ENCODE measurements at places on chromosomes 5 and 9. TPM values are rescaled to one million over a fixed set of nuclear protein-coding genes. Genes with fewer than 3 reads are reported as not detected.
A peak's percentile ranks its signal among the peaks of the same experiment; 100 is the strongest.

GRCh38 chr5:149141957-149142851 is 911 bp downstream of the ABLIM3 start:
- DNase-seq, result no peak

DNA sequence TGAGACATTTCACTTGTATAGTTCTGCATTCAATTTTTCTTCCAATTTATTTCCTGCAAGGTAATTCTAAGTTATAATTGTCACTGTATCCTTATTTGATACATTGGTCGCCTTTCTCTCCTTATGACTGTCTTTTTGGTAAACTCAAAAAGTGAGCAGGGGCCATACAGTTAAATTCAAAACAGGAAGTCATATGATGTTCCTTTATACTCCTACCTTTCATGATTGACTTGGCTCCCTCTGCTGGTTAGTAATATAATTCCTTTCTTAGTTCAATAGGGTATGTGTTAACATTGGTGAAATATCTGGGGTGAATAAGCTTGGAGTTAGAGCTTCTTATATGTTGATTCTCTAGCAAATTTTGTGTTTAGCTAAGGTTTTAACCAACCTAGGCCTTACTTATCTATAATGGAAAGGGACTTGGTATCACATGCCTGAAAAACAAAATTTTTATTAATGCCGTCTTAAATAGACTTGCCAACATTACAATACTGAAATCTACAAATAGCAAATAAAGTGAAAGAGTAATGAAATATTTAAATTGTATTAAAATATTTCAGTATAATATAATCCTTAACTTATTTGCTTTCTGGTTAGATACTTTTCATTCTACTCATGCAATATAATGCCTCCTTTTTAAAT is 6.0 kb upstream of the NIPBL start:
- DNase-seq, result peak; percentile 74

GRCh38 chr9:70228611-70229010 is 30.2 kb upstream of the SMC5 start:
- no peak for DNase-seq

DNA sequence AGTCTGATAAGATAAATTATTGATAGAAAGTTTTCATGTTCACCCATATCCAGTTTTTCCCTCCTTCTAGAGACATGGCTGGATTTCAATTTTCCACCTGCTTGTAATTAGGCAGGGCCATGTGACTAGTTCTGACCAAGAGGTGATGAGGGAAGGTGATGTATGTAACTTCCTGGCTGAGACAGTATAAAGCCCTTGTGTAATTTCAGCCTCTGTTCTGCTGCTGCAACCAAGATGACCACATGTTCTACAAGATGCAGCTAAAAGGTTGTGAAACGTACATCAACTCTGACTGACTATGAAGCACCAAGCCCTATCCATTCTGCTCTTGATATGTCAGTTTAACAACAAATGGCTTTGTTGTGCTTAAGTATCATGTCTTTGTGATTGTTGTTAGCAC is 376.5 kb upstream of the DAB2 start:
- DNase-seq, result no peak

DNA sequence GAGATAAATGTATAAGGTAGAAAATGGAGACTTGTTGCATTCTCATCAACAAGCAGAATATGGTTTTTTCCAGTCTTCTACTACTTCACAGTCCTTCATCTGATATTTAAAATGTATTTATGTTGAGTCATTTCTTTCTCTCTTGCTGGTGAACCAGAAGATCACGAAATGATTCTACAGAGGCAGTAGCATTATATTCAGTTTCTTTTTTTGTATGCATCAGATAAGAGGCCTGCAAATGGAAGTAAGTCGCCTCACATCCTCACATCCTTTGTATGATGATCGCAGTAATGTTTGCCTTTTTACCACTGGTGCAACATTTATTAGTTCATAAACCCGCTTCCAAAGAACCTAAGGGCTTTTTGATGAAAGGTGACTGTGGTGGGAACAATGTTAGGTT is 22.1 kb upstream of the IL13 start:
- no peak for DNase-seq

GRCh38 chr9:70256123-70256551 is 2.6 kb upstream of the SMC5 start:
- DNase-seq, result no peak

DNA sequence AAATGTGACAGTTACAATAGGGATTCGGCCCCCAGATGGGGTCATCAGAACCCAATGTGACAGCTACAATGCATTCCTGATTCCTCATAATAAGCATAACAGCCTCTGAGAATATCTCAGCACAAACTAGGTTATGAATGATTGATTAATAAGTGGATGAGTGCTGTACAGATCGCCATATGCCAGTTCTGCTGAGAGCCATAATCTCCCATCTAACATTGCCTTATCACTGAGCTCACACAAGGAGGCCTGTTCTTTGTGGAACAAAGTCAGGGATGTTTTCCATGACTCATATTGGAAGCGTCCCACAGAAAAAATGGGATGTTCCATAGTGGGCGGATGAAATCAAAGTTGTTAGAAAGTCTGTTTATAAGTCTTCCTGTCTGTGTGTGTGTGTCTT is 89.6 kb downstream of the KIF4B start:
- no peak for DNase-seq

DNA sequence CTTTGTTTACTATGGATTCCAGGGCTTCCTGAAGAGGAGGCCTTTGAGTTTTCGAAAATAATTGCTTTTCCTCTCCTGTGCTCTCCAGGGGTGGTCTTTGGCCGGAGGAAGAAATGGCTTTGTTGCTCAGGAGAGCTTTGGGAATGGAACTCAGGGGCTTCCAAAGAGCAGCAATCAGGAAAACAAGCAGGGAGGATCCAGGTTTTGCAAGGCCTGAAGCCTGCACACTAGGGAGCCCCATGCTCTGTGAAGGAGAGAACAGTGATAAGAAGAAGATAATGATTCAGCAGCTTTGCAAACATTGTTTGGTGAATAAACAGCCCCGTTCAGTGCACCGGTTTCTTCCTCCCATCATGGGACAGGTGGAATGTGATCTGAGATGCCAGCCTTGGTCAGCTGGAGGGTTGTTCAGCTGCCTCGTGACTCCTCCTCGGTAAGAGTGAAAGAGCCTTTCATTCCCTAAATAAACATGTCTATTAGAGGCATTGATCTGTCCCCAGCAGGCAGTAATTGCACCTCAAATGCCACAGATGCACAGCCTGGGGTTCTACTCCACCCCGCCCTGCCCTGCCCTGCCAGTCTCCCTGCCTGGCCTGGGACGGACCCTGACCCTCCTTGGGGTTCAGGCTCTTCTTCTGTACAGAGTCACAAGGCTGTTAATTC is 11.5 kb upstream of the ALDH1B1 start:
- DNase-seq, result peak; percentile 27

- no peak for DNase-seq
Observed at GRCh38 chr9:118652912-118653311, 716.3 kb downstream of the BRINP1 start.

- DNase-seq, result peak; percentile 48
Observed at GRCh38 chr5:53262348-53262970, 152.9 kb upstream of the MOCS2 start.

GRCh38 chr9:41229408-41230401 is 40.6 kb upstream of the ZNG1F start:
- peak; percentile 21 for DNase-seq

- no peak for DNase-seq
Observed at GRCh38 chr9:87503927-87504326, 6.3 kb downstream of the DAPK1 start.

- DNase-seq, result no peak
Observed at GRCh38 chr5:178730940-178731265, 444 bp upstream of the ZNF354A start.

GRCh38 chr9:124869986-124870560 is 8.1 kb downstream of the ARPC5L start:
- DNase-seq, result no peak

- no peak for DNase-seq
Observed at GRCh38 chr5:87787625-87788256, 375.0 kb upstream of the CCNH start.

GRCh38 chr9:70559102-70559501 is 144.6 kb upstream of the KLF9 start:
- no peak for DNase-seq

GRCh38 chr5:157602505-157602904 is 26.9 kb upstream of the ADAM19 start:
- DNase-seq, result no peak

DNA sequence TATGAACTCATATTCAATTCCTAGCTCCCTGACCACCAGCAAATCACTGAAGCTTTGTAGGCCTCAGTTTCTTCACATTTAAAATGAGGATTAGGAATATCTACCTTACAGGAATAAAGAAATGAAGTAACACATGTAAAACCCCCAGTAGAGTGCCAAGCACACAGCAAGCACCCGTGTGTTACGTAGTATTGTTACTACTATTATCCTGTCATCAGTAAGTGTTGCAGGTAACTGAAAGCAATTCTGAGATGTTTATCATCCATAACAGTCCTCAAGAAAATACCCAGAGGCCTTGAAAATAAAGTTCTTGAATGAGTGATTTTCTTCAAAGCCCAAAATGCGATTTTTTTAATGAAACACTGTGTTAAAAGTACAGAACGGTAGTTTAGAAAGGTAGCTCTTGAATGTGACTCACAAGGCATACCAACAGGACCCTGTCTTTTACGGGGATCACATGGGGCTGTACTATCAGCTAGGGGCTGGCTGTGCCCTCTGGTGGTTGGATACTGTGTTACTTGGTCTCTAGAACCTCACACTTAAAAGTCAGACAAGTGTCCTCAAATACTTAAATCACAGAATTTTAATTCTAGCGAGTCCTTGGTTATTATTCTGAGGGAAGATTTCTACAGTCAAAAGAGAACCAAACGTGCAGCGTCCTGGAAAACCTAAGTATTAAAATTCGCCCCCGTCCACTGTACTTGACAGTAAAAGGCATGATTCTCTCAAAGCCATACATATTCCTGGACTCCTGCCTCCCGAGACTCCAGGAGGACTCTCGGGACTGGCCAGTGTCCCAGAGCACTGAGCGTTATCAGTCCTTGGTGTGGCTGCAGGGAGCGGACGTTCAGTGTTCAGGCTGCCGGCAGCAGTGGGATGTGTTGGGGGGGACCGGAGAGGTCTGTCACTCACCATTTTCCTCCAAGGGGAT is 725 bp downstream of the NDUFB6 start:
- DNase-seq, result peak; percentile 89

DNA sequence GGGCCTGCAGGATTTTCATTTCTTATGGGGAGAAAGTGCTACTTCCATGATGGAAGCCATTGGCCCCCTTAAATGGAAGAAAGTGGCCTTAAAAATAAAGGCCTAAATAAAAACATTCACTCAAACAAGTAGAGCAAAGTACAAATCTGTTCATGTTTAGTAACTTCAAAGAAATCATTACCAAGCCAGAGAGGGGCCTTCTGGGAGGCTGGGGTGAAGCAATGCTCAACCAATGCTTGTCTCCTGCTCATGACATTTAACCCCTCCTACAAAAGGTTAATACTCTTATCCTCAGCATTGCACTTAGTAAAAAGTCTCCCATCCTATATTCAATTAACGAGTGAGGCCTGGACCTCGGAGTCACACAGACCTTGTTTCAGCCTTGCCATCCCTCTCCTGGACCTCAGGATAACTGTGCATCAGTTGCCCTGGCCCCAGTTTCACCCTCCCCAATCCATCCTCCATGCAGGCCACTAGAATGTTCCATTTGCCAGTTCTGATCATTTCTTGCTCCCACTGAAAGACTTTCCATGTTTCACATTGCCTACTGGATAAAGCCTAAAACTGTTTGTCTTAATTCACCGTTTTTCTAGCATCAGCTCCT is 36.9 kb upstream of the ALDH1B1 start:
- DNase-seq, result no peak

- DNase-seq, result no peak
Observed at GRCh38 chr5:18778225-18778624, 1144.0 kb downstream of the TAF11L14 start.

GRCh38 chr5:174172152-174172551 is 126.6 kb downstream of the NSG2 start:
- no peak for DNase-seq

DNA sequence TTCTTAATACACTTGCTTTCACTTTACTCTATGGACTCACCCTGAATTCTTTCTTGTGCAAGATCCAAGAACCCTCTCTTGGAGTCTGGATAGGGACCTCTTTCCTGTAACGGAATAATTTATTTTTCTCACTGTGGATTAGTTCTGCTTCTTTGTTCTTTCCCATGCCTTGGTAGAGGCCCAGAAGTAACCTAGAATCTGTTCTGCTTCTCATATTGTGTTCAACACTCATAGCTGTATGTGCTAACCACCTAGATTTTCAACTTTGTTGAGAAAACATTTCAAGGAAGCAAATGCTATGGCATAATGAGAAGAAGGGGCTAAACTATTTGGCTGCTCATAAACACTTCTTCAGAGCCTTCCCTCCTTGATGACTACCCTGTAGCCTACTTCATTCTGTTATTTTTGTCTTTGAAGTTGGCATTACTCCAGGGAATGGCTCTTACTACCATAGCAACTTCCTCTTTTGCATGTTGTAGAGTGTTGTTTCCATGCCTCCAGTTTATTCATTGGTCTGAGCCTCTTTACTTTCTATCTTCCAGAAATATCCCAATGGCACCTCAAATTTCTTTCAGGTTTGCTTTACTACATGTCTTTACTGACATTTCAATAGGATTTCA is 74.3 kb downstream of the KIAA0825 start:
- DNase-seq, result no peak

GRCh38 chr5:68028131-68028727 is 187.3 kb upstream of the PIK3R1 start:
- DNase-seq, result no peak

DNA sequence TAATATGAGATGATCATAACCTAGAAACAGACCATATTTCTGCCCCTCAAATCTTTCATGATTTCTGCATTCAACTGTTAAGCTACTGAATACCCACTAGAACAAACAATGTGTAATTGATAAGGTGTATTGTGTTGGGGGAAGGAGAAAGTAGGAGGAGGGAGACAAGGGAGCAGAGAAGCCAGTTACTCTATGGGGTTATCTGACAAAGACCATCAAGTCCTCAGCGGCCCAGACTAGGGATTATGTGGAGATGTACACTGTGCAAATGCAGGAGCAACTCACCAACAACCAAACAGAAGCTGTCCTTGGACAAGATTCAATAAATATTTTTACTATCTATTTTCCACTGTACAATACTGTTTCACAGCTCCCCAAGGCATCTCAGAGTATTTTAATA is 2.7 kb downstream of the NRG2 start:
- DNase-seq, result no peak

DNA sequence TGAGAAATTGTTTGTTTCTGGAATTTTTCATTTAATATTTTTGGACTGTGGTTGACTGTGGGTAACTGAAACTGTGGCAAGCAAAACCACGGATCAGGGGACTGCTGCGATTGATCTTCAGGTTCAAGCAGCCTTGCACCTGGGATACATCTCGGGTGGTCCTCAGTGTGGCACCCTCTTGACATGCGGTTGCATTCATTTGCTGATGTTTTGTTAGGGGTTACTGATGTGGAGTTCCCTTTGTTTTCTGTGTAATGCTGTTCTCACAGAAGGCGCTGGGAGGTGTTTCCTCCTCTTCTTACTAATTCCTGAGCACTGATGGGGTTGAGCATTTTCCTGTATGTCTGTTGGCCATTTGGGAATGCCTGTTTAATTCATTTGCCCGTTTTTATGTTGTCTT is 60.4 kb downstream of the EHMT1 start:
- no peak for DNase-seq

KCNV2 gene
- not detected for polyA plus RNA-seq

TLE4 gene
- polyA plus RNA-seq, result 14.3 TPM

NIPAL4 gene
- 8.8 TPM for polyA plus RNA-seq

PIP5K1B gene
- not detected for polyA plus RNA-seq

DCTN3 gene
- polyA plus RNA-seq, result 97.4 TPM

VCAN gene
- 21.1 TPM for polyA plus RNA-seq

CREBRF gene
- polyA plus RNA-seq, result 1.4 TPM

COL15A1 gene
- polyA plus RNA-seq, result 0.15 TPM

SPINK4 gene
- not detected for polyA plus RNA-seq

PCA3 gene
- not detected for polyA plus RNA-seq

RAD23B gene
- 136 TPM for polyA plus RNA-seq

CDKN2B-AS1 gene
- not detected for polyA plus RNA-seq

GPR151 gene
- polyA plus RNA-seq, result not detected

Measured in A549 (cell line).